NCI-H1105 treated with DMSO at 0.1 percent for 48 hours (cell line): ENCODE measurements at places on chromosomes 7 and 10.

GRCh38 chr10:30463944-30464451 is 30.0 kb downstream of the MAP3K8 start:
- DNase-seq, result no peak

DNA sequence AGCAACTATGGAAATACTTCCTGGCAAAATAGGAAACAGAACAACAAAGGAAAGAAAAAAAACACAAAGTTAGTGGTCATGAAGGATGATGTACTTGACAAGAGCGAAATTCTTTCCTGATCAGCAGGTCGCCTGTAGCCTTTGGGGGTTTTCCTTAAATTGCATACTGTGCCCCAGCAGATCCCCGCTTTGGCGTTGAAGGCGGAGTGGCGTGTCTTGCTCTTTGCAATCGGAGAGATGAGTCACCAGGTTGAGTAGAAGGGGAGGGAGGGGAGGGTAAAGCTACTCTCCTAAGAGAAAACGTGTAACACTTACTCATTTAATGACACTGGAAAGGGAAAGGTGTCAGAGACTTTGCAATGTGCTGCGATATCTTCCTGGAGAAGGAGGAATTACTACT is 587.2 kb downstream of the SORCS1 start:
- DNase-seq, result no peak

DNA sequence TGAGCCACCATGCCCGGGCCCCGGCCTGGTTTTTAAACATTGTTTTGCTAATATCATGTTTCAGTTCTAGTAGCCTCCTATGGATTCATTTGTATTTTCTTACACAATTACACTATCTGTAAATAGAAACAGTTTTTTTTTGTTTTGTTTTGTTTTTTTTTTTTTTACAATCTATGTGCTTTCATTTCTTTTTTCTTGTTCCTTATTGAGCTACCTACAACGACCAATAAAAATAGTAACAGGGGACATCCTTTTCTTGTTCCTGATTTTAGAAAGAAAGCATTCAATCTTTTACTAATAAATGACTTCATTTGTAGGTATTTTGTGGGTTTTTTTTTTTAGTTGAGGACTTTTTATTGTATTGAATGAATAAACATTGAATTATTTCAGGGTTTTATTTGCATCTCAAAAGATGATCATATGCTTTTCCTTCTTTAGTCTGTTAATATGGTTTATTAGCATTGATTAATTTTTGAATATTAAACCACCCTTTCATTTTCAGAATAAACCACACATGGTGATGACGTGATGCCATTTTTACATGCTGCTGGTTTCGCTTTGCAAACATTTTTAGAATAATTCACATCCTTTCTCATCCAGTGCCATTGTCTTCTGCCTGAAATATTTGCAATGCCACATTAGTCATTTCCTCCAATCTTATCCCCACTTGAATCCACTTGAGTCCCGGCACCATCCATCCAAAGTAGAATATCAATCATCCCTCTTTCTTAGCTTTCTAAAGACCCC is 18.1 kb upstream of the AKR1E2 start:
- DNase-seq, result no peak

DNA sequence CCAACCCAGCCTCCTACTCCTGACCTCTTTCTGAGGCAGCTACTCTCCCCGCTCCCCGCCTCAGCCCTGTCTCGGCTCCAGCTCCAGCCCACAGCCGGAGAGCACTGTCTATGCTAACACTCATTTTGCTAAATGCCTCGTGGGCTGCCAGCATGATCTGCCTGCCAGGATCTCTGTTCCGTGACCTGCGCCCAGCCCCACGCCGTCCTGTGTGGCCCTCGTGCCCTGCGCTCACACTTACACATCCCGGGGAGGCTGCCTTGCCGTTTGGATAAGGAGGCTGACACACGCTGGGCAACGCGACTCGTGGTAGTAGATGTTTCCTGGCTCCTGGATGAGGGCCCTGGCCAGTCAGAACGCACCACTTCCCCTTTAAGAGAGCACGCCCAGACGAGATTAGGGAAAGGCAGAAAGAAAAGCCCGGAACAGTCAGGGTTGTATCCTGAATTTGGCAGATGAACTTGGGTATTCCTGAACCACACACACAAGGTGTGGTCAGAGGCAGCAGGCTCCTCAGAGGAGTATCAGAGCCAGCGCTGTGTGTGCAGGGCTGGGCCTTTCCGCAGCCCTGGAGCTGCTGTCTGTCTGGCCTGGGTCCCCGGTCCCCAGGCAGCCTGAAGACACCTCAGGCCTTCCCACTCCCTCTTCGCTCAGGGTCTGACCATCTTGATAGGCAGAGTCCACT is 97.7 kb upstream of the EFCAB10 start:
- no peak for DNase-seq

GRCh38 chr7:34036051-34036920 is 130.9 kb downstream of the BMPER start:
- peak; percentile 9 for DNase-seq

- DNase-seq, result no peak
Measured at GRCh38 chr10:978826-979421, 9.3 kb upstream of the GTPBP4 start.

DNA sequence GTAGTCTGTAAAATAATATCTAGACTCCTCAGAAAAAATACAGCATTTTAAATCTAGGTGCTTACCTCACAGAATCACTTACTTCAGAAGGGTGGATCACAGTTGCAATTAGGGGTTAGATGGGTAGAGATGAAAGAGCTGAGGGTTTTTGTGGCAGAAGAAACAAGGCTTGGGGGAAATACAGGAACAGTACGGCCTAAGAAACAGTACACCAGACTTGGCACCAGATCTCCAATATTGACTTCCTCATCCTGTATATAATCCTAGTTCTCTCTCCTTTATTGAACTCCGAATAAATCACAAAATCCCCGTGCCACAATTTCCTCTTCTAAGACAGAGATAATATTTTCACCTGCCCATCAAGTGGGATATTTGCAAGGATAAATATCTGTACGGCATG is 14.3 kb downstream of the CEP41 start:
- no peak for DNase-seq

DNA sequence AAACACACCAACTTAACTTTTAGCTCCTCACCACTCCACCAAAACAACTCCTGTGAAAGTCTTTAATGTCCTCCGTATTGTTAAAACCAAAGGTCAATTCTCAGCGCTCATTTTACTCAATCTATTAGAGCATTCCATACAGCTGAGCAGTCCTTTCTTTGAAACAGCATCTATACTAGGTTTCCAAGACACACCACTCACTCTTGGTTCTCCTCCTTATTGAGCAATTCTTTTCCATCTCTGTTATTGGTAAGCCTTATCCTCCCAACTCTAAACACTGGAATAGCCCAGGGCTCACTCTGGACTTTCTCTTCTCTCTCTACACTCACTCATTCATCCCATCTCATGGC is 34.9 kb downstream of the COA1 start:
- DNase-seq, result no peak

GRCh38 chr7:129385116-129385515 is 49.1 kb upstream of the STRIP2 start:
- DNase-seq, result no peak

GRCh38 chr10:5659702-5660528 is 6.5 kb downstream of the ASB13 start:
- no peak for DNase-seq

DNA sequence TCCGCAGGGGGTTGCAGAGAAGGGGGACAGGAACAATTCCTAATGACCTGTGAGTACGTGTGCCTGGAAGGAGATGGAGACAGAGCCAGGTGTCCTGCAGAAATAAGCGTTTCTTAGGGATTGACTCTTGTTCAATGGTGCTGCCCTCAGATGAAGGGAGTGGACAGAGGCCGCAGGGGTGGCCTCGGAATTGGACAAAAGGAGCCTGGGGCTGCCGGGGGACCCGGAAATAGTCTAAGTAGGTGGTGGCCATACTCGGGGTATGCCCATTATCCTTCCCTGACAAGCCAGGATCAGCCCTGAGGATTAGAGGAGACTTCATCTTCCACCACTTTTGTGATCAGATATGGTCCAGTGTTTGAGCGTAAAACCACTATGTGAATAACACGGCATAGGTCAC is 39.2 kb downstream of the ELFN1 start:
- no peak for DNase-seq

- DNase-seq, result no peak
Measured at GRCh38 chr10:70893227-70894006, 5.1 kb upstream of the PCBD1 start.

DNA sequence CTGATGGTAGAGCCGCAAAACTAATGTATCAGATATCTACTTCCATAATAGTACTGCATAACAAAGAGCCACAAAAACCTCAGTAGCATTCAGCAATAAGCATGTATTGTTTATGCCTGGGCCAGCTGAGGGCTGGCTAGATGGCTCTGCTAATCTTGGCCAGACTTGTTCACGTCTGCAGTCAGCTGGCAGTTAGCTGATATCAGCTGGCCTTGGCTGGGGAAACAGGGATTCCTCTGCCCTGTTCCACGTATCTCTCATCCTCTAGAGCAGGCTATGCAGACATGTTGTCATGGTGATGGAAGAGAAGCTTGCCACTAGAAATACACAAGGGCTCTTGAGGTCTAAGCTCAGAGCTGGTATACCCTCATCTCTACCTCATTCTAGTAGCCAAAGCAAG is 62.9 kb downstream of the GRM8 start:
- DNase-seq, result peak; percentile 96

GRCh38 chr7:135199439-135199838 is 11.9 kb downstream of the WDR91 start:
- no peak for DNase-seq

DNA sequence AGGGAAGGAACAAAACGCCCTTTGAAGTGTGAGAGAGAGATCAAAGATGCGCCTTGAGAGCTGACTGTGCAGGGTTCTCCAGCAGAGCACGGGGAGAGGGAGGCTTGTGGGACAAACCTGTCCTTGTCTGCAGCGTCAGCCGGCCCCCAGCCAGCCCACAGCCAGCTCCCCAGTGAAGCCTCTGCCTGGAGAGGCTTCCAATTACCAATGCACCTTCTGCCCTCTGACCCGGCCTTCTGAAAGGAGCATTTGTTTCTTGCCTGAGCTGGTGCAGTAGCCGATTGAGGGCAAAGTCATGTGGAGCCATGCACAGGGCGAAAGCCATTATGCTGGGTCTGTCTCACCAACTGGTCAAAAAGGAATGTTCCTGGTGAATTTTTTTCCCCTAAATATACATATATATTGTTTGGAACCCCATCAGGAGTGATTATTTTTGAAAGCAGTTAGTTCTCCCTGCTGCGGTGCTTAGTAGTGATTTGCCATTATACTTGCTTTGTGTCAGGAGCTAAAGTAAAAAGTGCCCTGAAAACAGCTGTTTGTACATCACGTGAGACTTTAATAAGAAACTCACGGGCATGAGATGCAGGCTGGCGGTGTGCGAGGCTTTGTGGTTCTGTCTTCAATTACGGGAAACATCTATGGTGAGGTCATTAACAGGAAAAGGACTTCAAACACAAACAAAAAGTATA is 268.6 kb downstream of the KLF6 start:
- no peak for DNase-seq

DNA sequence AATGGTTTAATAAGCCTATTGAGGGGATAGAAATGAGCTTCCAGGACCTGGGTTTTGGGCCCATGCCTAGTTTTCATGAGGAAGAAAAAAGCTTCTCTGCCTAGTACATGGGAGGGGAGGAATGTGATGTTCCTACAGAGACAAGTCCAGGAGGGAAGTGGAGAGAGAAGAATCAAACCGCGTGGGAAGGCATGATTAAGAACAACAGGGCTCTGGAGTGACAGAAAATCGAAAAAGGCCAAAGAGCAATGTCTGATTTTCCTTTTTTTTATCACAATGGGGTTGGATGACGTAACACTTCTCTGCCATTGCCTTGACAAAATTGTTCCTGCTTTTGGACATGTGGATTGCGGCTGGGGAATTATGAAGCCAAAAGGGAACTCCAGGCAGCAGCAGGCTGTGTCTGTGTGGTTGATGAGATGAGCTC is 258.6 kb downstream of the CXCL12 start:
- no peak for DNase-seq

GRCh38 chr7:31192986-31193385 is 140.9 kb downstream of the ADCYAP1R1 start:
- DNase-seq, result peak; percentile 87

DNA sequence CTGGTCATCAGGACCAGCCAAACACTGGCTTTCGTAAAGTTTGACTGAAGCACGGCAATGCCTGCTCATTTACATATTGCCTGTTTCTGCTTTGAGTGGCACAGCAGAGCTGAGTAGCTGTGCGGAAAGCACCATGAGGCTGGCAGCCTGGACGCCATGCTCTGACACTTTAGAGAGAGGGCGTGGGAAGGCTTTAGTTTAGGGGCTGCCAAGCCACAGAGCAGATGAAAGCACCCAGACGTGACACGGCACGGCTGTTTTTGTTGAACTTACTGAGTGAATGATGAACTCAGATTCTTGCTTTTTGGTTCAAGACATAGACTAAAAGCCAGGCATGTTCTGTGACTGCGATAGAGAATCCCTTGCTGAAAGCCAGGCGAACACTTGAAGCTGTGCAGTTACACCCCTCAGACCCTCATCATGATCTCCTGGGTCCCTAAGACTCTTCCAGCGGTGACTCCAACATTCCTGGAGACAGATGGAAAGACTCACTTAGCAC is 182.1 kb downstream of the ZMYND11 start:
- no peak for DNase-seq

GRCh38 chr7:45129181-45129800 is 17.8 kb upstream of the TBRG4 start:
- no peak for DNase-seq

GRCh38 chr7:95609277-95609971 is 13.1 kb upstream of the PDK4 start:
- peak; percentile 89 for DNase-seq

DNA sequence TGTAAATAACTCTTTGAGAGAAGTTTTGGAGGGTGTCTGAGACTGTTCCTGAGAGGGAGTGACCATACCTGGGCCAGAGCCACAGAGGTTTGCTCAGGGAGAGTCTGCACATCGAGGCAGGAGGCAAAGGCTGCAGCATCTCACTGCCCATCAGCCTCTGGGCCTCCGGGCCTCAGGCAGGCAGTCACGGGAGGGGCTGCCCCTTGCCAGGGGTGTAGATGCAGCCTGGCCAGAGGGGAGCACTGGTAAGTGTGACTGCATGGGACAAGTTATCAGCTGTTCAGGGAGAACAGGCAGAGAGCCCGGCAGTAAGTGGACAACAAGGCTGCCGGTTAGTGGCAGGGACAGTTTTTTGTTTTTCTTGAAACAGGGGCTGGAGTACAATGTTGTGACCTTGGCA is 55.9 kb downstream of the ZNF467 start:
- DNase-seq, result no peak

DNA sequence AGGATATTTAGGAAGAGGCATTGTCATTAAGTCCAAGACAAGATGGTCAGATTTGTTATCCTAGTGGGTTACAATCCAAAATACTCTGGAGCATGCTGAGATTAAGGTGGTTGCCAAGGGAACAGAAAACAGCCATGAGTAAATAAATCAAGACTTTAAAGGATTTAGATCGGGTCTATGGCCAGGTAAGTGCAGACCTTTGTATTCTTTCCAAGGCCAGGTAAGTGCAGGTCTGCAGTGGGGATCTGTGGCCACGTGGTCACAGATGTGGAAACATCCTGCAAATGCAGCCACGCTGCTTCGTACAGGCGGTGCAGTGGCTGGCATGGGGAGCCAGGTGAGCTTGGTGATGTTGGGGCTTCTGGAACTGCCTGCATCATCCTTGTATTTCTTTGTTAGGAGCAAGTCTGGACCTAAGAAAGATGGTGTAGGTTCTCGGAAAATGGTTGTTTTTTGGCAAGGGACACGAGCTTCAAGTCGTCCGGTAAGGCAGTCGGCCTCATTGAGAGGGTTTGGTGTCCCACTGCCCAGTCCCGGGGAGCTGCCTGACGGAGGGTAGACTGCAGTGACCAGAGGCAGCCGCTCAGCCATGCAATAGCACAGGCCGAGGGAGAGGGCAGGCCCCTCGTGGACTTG is 21.8 kb downstream of the ZNF775 start:
- no peak for DNase-seq
